ENCODE measurements at places on chromosomes 7 and 10. TPM values are rescaled to one million over a fixed set of nuclear protein-coding genes. Genes with fewer than 3 reads are reported as not detected.

Gene LMTK2
- 36.7 TPM for total RNA-seq

Gene IMMP2L
- 20.6 TPM for total RNA-seq

Gene TLX1
- not detected for total RNA-seq

Gene FGFBP3
- total RNA-seq: 1.0 TPM

Gene ITGB1
- 261 TPM for total RNA-seq

Gene LMOD2
- not detected for total RNA-seq

Gene TMEM229A
- total RNA-seq: not detected

Gene PARP12
- total RNA-seq: 30.2 TPM

Gene TAS2R4
- total RNA-seq: 3.1 TPM

Gene CFTR
- 3.4 TPM for total RNA-seq

Gene PPP1R17
- not detected for total RNA-seq

- peaks cover 18% of the 10 kb centered on the region for H3K36me3 ChIP-seq
- peak overlapping the region; percentile 92 for H3K27ac ChIP-seq
- peak overlapping the region; percentile 100 for H3K4me3 ChIP-seq
- H3K27me3 ChIP-seq: no peaks in the 10 kb centered on the region
Measured at GRCh38 chr10:102505462-102506115, 1.8 kb downstream of the SUFU start.

- no peak overlapping the region for H3K4me3 ChIP-seq
- no peak for DNase-seq
- H3K4me1 ChIP-seq: peaks cover 8% of the 10 kb centered on the region
- no peaks in the 10 kb centered on the region for H3K36me3 ChIP-seq
- no peaks in the 10 kb centered on the region for H3K27me3 ChIP-seq
Measured at GRCh38 chr10:91048380-91048779, 127.5 kb upstream of the ANKRD1 start.

DNA sequence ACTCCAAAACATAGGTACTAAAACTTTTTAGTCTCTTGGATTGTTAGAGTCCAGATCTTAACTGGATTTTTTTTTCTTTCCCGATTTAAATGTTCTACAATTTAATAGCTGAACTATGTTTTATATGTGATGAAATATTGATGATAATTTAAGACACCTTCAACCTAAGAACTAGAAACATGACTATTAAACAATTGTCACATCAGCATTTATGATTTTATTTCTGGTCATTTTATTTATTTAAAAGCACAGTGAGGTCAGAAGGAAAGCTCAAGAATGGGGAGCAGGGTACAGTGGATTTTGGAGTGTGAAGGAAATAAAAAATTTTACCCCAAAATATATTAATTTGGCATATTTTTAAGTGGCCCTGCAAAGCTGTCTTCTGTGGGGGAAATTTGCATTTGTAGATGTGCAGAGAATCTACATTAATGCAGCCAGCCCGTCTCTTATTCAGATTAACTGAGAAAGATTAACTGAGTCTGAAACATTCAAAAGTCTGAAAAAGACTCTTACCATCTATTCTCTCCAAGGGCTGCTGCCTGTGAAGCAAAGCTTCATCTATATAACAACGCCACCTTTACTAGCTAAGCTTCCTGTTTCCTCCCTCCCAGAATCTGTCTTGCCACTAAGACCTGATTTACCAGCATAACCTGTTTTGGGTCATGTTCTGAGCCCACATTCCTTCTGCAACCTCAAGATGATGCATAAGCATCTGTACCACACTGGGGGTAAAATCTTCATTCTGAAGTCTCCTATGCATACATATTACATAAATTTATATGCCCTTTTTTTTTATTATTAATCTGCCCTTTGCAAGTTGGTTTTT lies 86.4 kb downstream of the TMEM106B start:
- no peak overlapping the region for H3K4me3 ChIP-seq
- no peaks in the 10 kb centered on the region for H3K4me1 ChIP-seq
- no peaks in the 10 kb centered on the region for H3K27me3 ChIP-seq
- no peak overlapping the region for H3K27ac ChIP-seq
- H3K36me3 ChIP-seq: no peaks in the 10 kb centered on the region

DNA sequence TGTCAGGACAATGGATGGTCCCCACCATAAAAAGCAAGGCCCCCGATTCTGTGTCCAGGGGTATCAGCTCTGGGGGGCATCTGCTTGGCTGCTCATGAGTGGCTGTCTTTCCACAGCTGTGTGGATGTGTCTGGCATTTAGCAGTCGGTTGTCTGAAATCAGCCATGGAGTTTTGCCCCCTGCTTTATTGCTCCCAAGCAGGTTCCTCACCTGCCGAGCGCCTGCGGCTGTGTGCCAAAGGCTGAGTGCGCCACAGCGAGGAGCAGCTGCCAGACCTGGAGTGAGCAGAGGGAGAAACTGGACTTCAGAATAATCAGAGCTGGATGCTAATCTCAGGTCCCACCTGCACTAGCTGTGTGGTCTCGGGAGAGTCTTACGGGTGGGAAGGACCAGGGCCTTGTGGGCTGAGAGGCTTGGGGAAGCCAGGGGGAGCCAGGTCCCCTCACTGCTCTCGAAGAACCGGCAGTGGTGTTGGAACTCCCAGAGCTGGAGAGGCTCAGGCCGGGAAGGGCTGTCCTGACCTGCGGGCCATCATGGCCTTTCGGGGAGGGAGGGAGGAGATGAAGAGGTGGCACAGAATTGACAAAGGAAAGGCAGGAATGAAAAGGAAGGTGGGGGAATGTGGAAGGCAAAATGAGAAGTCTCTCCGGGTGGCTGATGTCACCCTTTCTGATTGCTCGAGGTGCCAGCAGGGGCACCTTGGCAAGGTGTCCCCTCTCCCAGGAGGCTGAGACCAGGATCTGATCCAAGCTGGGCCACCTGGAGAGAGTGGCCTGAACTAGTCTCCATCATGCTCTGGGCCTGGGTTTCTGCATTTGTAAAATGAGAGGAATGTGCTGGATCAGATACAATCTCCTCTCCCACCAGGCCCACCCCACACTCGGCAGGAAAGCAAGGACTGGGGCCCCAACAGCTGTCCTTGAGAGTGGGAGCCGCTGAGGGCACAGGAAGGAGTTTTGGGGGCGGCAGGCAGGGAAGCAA lies 30.2 kb upstream of the LEP start:
- DNase-seq: no peak
- H3K4me3 ChIP-seq: no peak overlapping the region
- peaks cover 25% of the 10 kb centered on the region for H3K27me3 ChIP-seq
- H3K27ac ChIP-seq: no peak overlapping the region

- no peaks in the 10 kb centered on the region for H3K27me3 ChIP-seq
- H3K27ac ChIP-seq: no peak overlapping the region
- H3K36me3 ChIP-seq: no peaks in the 10 kb centered on the region
- DNase-seq: no peak
Measured at GRCh38 chr10:112875476-112876267, 74.4 kb upstream of the TCF7L2 start.

- DNase-seq: no peak
- H3K27ac ChIP-seq: no peak overlapping the region
- no peak overlapping the region for H3K4me3 ChIP-seq
- peaks cover 2% of the 10 kb centered on the region for H3K4me1 ChIP-seq
Measured at GRCh38 chr7:25926009-25926408, 226.0 kb upstream of the NFE2L3 start.

- no peak overlapping the region for H3K4me3 ChIP-seq
- DNase-seq: no peak
- H3K4me1 ChIP-seq: peaks cover 9% of the 10 kb centered on the region
- no peaks in the 10 kb centered on the region for H3K27me3 ChIP-seq
- no peak overlapping the region for H3K27ac ChIP-seq
- no peaks in the 10 kb centered on the region for H3K36me3 ChIP-seq
Measured at GRCh38 chr10:72030762-72031543, 57.4 kb downstream of the SPOCK2 start.

- H3K4me1 ChIP-seq: peaks cover 17% of the 10 kb centered on the region
- no peak overlapping the region for H3K27ac ChIP-seq
- no peak for DNase-seq
- H3K4me3 ChIP-seq: no peak overlapping the region
Measured at GRCh38 chr10:89242345-89242684, 9.3 kb downstream of the LIPA start.

GRCh38 chr10:92420546-92421275 lies 129.7 kb downstream of the MARCHF5 start:
- H3K27me3 ChIP-seq: peaks cover 11% of the 10 kb centered on the region
- H3K27ac ChIP-seq: no peak overlapping the region
- H3K4me3 ChIP-seq: peak overlapping the region; percentile 39
- no peaks in the 10 kb centered on the region for H3K36me3 ChIP-seq

- H3K27ac ChIP-seq: no peak overlapping the region
- no peaks in the 10 kb centered on the region for H3K36me3 ChIP-seq
- no peaks in the 10 kb centered on the region for H3K27me3 ChIP-seq
- no peaks in the 10 kb centered on the region for H3K4me1 ChIP-seq
- no peak overlapping the region for H3K4me3 ChIP-seq
Measured at GRCh38 chr10:106136175-106136574, 1028.3 kb downstream of the SORCS1 start.

Data from suprapubic skin (tissue), 4 donors.